ENCODE measurements at places on chromosomes 2 and 18. TPM values are rescaled to one million over a fixed set of nuclear protein-coding genes. Genes with fewer than 3 reads are reported as not detected.

DNA sequence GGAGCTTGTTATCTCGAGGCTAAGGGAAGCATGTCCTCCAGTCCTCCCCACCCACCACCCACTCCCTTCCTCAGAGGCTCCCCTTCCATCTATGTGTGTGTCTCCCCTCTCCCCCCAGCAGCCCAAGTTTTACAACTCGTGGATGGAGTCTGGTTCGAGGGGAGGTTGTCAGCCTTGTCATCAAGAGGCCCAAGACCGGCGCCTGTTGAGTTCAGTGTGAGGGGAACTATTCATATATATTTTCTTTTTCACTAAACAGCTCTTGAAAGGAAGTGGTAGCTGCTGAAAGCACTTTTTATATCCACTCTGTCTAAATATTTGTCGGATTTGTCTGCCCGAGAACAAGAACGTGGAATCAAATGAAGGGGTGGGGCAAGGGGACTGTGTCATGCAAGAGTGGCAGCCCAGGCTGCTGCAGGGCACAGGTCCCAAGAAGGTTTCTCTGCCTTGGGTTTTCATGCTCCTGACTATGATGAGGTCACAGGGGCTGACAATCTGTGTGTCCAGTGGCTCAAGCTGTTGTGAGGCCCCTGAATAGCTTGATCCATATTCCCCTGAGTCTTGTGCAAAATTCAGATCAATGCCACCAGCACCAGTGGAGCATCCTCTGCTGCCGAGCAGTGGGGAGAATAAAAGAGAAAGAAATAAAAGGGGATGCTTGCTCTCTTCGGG lies 35.0 kb downstream of the NRP2 start:
- no peak overlapping the region for H3K27ac ChIP-seq
- H3K27me3 ChIP-seq = peaks cover 24% of the 10 kb centered on the region
- DNase-seq = no peak

DNA sequence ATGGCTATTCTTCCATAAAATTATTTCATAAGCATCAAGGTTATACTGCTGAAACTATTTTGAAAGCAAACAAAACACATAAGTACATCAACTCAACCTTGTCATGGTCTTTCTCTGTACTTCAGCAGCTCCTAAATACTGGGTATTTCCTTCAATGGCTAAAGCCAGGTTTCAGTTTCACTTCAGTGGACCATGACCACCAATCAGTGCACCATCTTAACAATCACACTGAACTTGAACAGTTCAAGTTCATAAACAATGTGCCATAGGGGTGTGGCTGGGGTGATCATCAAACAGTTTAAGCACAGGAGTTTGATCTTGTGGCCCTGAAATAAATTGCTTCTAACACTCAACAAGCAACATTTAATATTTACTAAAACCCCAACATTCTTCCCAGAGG lies 124.1 kb upstream of the FIGN start:
- no peak overlapping the region for H3K27ac ChIP-seq
- H3K36me3 ChIP-seq = no peaks in the 10 kb centered on the region
- H3K27me3 ChIP-seq = no peaks in the 10 kb centered on the region
- no peak for DNase-seq
- H3K4me3 ChIP-seq = no peak overlapping the region
- H3K4me1 ChIP-seq = no peaks in the 10 kb centered on the region

DNA sequence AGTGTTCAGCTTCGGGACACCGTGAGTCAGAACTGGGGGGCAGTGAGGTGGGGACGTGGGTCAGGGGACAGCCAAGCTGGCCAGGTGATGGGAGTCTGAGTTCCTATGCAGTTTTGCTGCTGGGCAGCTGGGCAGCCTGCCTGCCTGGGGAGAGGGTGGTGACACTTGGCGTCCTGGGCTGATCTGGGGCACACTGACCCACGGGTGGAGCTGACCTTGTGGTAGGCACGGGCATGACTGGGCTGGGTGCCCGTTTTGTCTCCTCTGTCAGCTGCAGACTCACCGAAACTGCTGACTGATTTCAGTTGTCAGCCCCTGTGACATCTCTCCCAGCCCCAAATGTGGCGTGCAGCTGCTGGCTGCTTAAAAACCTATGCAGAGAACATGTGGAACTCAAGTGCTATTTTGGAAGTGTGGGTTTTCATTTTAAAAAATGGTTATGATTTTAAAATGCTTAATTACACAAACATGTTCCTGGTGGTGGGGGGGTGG lies 32.6 kb upstream of the E2F6 start:
- no peak overlapping the region for H3K4me3 ChIP-seq
- peaks cover 27% of the 10 kb centered on the region for H3K27me3 ChIP-seq
- H3K4me1 ChIP-seq = peaks cover 4% of the 10 kb centered on the region
- no peak for DNase-seq
- H3K27ac ChIP-seq = no peak overlapping the region

DNA sequence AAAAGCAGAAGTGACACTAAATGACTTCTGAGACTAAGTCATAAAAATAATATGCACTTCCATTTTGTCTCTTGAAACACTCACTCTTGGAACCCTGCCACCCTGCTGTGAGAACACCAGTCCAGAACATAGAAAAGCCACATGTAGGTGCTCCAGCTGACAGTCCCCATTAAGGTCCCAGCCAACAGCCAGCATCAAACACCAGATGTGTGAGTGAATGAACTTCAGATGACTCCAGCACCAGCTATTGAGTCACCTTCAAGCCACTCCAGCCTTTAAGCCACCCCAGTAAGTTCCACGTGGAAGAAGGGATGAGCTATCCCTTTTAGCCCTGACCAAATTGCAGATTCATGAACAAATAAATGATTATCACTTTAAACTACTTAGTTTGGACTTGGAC lies 31.5 kb upstream of the LGALSL start:
- H3K27ac ChIP-seq = no peak overlapping the region
- no peak overlapping the region for H3K4me3 ChIP-seq
- no peaks in the 10 kb centered on the region for H3K27me3 ChIP-seq
- no peaks in the 10 kb centered on the region for H3K36me3 ChIP-seq
- no peak for DNase-seq

DNA sequence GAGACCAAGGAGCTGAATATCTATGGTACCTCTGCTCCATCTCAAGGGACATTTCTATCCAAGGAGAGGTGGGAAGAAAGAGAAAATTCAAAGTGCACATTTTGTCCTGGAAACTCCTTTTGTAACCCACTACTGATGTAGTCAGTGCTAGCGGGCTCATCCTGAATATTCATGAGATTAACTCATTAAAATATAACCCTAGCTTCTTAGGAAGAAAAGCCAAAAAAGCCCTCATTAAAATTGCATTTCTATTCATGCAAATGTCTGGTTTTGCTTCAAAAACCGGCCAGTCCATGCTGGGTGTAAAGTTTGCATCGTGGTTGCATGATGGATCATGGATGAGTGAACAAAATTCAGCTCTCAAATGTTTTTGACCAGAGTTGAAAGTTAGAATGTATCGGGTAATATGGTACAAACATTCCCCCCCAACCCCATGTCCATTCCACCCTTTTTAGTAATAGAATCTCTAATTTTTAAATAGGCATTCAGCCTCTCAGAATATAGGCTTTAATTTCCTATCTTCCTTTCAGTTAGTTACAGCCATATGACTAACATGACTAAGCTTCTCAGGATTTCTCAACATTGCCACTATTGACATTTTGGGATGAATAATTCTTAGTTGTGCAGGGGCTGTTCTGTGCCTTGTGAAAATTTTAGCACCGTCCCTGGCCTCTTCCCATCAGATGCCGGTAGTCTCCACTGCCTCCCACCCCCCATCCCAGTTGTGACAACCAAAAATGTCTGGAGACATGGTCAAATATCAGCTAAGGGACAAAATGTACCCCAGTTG lies 104.2 kb upstream of the RND3 start:
- H3K36me3 ChIP-seq = no peaks in the 10 kb centered on the region
- no peaks in the 10 kb centered on the region for H3K4me1 ChIP-seq
- H3K27ac ChIP-seq = no peak overlapping the region
- no peaks in the 10 kb centered on the region for H3K27me3 ChIP-seq
- H3K4me3 ChIP-seq = no peak overlapping the region

- H3K27me3 ChIP-seq = peaks cover 8% of the 10 kb centered on the region
- H3K4me1 ChIP-seq = peaks cover 42% of the 10 kb centered on the region
- DNase-seq = no peak
Observed at GRCh38 chr2:160270571-160271113, 70.6 kb upstream of the ITGB6 start.

- no peak overlapping the region for H3K27ac ChIP-seq
- H3K27me3 ChIP-seq = peaks cover 14% of the 10 kb centered on the region
- no peaks in the 10 kb centered on the region for H3K36me3 ChIP-seq
- peaks cover 13% of the 10 kb centered on the region for H3K4me1 ChIP-seq
Observed at GRCh38 chr18:10061566-10062140, 147.8 kb downstream of the VAPA start.

GRCh38 chr2:52611759-52612158 lies 1155.8 kb upstream of the CHAC2 start:
- H3K27me3 ChIP-seq = no peaks in the 10 kb centered on the region
- H3K4me1 ChIP-seq = no peaks in the 10 kb centered on the region
- DNase-seq = no peak
- H3K27ac ChIP-seq = no peak overlapping the region
- H3K4me3 ChIP-seq = no peak overlapping the region

DNA sequence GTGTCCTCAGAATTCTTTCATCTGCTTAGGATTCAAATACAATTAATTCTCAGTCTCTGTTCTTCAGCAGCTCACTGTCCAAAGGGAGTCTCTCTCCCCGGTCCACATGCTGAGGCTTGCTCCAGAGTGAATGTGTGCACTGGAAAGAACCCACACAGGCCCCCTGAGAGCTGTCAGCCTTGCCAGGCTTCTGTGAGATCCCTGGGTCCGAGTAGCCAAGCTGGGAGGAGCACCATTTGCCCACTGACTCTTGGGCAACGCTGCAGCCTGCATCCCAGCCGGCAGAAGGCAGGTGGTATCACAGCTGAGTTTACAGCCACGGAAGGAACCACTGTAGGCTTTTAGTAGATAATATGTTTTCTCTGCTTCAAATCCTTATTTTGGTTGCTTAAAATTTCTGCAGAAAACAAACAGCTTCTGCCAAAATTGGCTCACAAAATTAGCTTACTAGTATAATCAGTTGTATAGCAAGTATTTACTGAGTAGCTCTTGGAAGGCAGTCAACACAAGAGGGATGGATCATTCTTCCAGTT lies 21.4 kb upstream of the LTBP1 start:
- peaks cover 16% of the 10 kb centered on the region for H3K27me3 ChIP-seq
- no peak overlapping the region for H3K27ac ChIP-seq

DNA sequence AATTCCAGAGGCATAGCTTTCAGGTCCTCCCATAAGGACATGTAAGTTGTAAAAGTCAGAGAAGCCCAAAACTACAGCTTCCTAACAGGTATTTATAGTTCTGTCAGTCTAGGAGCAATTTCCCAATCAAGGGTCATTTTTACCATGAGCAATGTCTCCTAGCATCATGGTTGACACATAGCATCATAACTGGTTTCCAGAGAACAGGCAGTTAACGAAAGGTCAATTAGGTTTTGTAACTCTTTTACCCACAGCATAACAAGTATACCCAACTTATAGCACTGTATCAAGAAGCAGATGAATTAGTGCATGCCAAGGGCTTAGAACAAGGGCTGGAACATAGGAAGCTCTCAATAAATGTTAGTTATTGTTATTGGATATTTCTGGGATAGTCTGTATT lies 110.1 kb downstream of the MREG start:
- no peak overlapping the region for H3K27ac ChIP-seq
- no peak for DNase-seq
- no peaks in the 10 kb centered on the region for H3K36me3 ChIP-seq
- peaks cover 5% of the 10 kb centered on the region for H3K27me3 ChIP-seq
- no peak overlapping the region for H3K4me3 ChIP-seq

GRCh38 chr2:225010804-225011203 lies 31.5 kb downstream of the DOCK10 start:
- peak overlapping the region; percentile 85 for H3K27ac ChIP-seq
- no peak overlapping the region for H3K4me3 ChIP-seq
- peaks cover 88% of the 10 kb centered on the region for H3K4me1 ChIP-seq
- no peak for DNase-seq

DNA sequence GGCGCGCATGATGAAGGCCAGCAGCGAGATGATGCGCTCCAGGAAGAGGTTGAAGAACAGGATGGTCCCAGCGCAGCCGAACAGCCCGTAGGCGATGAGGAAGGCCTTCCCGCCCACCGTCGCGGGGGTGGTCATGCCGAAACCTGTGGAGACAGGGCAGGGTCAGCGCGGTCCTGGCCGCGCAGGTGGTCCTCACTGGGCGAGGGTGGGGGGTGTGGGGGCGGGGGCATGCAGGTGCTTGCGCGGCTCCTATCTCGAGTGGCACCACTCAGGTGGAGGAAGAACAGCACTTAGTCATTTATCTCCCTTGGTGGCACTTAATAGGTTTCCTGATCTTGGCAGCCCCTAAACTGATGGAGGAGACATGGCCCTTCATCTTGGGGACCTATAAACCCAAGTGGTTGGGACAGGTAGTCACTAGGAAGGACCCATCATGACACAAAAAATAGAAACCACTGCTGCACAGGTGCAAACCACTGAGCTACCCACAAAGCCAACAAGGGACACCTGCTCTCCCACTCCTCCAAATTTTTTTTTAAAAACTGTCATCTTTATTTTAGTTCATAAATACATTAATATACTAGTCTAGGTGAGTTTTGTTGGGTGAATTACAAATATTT lies 118.8 kb downstream of the MSH2 start:
- H3K4me3 ChIP-seq = peak overlapping the region; percentile 87
- no peaks in the 10 kb centered on the region for H3K27me3 ChIP-seq
- no peak for DNase-seq
- H3K27ac ChIP-seq = peak overlapping the region; percentile 45

DNA sequence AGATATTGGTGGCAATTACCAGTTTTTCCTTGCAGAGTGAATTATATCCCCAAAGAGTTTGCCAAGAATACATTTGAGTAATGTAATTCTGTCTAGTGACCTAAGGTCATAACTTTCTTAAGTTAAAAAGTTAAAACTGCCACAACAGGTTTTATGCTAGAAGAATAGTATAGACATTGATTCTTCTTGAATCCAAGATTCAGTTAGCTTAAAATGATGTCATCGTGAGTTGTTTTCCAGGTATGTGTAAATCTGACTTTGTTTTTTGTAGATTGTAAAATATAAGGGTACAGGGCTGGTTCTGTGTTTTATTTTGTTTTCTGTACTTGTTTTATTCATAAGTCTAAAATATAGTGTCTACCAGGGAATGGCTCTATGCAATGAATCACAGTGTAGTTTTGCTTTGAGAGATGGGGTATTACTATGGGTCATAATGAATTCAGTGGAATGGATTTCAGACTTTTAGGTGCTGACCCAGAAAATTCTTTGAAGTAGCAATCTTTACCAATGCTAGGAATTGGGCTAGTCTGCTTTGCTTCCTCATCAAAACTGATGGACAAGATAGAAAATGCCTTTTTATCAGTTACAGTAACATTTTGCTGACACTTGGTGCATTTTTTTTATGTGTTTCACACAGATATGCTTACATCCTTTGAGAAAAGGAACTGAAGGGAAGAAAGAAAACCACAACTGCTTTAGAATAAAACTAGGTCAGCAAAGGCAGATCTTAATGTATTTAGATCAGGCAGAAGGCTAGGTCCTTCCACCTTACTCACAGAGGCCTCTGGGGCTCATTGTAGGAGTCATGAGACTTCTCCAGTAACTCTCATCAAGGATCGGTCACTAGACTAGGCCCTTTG lies 20.8 kb upstream of the MGAT5 start:
- peak overlapping the region; percentile 2 for H3K4me3 ChIP-seq
- peaks cover 76% of the 10 kb centered on the region for H3K4me1 ChIP-seq
- DNase-seq = no peak
- peaks cover 32% of the 10 kb centered on the region for H3K36me3 ChIP-seq
- peak overlapping the region; percentile 79 for H3K27ac ChIP-seq

CYTIP gene
- total RNA-seq = 304 TPM

CHRND gene
- not detected for total RNA-seq

GAREM2 gene
- total RNA-seq = 2.7 TPM
